GDM1 (cell line): ENCODE measurements at places on chromosomes 4 and X.

- no peak for DNase-seq
Measured at GRCh38 chrX:47662144-47662657, 3.2 kb upstream of the UXT start.

DNA sequence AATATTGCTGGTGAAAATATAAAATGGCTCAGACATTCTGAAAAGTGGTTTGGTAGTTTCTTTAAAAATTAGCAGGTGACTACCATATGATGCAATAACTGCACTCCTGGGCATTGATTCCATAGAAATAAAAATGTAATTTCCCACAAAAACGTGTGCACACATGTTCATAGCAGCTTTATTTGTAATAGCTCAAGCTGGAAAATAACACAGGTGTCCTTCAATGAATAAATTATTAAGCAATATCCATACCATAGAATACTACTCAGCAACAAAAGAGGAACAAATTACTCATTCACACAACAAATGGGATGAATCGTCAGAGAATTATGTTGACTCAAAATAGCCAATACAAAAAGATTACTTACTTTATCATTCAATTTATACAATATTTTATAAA, 893.7 kb upstream of the SLIT2 start:
- DNase-seq = no peak

DNA sequence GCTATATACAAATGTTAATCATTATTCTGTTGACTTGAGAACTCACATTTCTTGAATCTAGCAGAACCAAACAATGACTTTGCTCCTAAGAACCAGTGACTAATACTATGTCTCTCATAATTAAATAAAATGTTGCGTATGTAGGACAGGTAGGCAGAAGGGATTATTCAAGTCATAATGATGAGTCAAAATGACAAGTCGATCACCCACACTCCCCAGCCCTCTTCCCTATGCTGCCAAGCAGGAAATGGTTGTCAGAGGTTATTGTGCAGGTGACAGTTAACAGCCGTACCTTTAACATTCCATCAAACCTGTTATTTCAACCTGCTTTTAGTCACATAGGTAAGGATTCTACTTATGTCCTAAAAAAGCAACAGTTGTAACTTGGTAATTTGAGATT, 22.0 kb upstream of the STK26 start:
- no peak for DNase-seq

- no peak for DNase-seq
Measured at GRCh38 chrX:125627676-125628075, 308.0 kb downstream of the TEX13C start.

DNA sequence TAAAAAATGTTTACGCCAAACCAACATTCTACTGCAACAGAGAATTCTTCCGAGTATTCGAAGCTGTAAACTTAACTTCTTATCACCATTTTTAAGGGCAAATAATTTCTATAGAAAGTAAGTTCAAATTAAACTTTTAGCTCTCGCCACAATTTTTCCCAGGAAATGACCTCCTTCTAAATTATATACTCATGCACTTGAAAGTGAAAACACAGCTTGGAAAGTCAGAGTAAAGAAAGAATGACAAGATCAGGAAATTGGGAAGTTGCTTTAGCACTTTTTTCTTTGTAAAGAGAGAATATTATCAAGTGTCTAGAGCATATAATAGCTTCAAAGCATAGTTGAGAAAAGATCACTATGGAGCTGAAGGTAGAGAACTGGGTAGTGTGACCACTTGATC, 1.2 kb downstream of the CYBB start:
- DNase-seq = no peak

GRCh38 chr4:8653326-8654000, 60.9 kb downstream of the CPZ start:
- no peak for DNase-seq

GRCh38 chr4:21102667-21103066, 402.4 kb downstream of the PACRGL start:
- DNase-seq = no peak

DNA sequence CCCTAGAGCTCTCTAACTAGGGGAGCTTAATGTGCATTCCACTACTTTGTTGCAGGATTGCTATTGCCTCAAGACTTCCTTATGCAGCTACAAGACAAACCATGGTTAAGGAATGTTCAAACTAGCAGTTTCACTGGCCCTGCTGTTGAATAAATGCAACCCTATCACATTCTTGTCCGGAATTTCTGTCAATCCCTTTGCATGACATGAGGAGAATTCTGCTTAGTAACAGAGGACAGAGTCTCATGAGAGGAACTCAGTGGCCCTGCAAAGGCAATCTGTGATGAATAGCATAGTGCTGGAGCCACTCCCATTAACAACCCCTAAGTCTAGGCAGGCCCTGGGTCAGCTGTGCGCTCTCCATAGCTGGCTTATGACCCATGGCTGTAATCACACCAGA, 30.7 kb upstream of the SGMS2 start:
- DNase-seq = no peak

GRCh38 chr4:101621120-101621519, 169.4 kb upstream of the BANK1 start:
- DNase-seq = no peak

DNA sequence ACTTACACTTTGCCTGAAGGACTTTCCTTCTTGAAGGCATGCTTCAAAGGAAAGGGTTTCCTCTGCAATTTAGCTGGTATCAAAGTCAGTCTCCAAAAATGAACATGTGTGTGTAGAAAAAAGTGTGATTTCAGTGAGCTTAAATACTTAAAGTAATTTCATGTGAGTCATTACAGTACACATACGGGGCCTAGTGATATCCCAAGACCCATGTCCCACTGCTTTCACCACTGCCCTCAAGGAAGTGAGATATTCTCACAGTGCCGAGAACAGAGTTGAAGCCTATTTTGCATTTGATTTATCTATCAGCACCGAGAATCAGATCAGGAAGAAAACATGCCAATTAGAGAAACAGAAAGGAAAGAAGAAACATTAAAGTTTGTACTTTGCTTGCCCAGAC, 61.0 kb downstream of the CHST7 start:
- DNase-seq = no peak

DNA sequence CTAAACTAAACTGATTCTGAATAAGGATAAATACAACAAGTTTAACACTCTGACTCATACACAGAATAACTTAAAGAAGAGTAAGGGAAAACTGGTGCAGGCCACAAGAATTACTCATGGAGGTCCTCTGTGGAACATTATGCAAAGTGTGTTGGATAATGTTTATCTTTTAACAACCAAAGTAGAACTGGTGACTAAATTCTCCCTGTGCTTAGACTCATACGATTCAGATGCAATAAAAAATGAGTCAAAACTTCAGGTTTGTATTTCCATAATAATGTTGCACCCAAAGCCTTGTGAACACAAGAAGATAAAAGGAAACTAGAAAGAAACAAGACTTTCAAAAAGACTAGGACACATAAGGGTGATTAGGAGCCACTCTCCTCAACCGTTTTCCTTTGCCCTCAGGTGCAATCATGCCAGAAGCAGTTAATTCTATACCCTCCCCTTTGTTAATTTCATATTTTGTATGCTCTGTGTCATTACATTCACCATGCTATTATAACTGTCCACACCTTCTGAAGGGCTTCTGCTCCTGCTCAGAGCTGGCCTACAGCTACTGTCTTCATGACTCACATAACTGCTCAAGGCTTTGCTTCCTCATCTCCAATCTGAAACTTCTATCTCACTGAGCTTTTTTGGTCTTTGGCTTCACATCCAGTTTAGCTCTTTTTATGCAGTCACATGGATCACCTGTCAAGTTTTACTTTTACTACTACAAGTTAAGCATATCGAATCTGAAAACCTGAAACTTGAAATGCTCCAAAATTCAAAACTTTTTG, 60.2 kb downstream of the KCNIP4 start:
- DNase-seq = no peak

GRCh38 chr4:96145601-96146000, 305.7 kb downstream of the PDHA2 start:
- DNase-seq = no peak

- no peak for DNase-seq
Measured at GRCh38 chr4:52234561-52235440, 183.7 kb downstream of the SPATA18 start.

- DNase-seq = no peak
Measured at GRCh38 chr4:160371446-160371845, 1268.6 kb downstream of the RAPGEF2 start.

DNA sequence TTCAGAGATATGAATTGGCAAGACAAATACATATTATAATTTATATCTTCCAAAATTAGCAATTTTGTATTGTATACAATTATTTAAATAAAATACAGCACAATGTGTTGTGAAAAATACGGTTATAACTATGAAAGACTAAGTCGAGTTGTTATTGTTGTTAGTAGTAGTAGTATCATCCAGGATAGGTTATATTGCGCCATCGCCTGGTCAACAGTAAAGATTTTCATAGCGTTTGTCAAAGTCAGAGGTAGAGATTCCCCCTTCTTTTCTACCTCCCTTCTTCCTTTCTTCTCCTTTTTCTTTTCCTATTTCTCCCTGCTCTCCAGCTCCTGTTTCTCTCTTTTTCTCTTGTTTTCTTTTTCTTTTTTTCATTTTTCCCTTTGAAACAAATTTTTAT, 499.1 kb upstream of the EPHA5 start:
- DNase-seq = no peak

DNA sequence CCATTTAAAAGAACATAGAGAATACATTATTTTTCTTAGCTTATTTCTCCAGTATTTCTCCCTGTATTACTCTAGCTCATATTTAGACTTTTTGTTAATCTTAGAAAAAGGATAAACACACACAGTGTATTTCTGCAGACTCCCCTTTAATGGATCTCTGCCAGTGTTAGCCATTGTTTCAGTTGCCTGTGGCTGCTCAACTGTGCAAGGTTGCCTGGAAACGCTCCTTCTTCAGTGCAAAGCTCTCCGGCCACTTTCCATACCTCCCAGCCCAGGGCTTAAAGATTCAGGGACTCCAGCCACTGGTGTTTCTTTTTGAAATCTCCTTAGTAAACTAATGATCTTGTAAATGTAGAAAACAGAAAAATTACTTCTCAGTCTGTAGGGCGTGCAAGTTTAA, 104.9 kb downstream of the SLIT2 start:
- no peak for DNase-seq

DNA sequence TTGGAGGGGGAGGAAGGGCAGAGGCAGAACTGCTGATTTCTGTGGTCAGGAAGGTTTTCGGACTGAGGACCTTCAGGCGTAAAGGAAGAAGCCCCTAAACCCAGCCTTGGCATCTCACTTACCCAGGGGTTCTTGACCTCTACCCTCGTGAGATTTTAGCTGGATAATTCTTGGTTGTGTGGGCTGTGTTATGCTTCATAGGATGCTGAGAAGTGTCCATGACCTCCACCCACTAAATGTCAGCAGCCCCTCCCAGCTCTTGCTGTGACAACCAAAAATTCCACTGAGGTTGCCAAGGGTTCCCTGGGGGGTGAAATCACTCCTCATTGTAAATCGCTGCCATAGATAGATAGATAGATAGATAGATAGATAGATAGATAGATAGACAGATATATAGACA, 5.8 kb upstream of the CRLF2 start:
- DNase-seq = no peak

DNA sequence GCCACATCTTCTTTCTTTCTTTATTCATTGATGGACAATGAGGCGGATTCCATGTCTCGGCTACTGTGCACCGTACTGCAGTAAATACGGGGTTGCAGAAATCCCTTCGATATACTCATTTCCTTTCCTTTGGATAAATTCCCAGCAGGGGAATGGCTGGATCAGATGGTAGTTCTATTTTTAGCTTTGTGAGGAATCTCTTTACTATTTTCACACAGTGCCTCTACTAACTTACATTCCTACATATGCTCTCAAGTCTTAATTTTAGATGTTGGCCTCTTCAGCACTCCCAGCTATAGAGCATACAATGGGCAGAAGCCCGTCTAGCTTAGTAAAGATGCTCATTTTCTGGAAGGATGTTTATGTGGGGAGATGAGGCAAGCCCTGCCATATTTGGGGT, 317.4 kb downstream of the ASMT start:
- no peak for DNase-seq
